ENCODE measurements at places on chromosomes 13 and 19.

DNA sequence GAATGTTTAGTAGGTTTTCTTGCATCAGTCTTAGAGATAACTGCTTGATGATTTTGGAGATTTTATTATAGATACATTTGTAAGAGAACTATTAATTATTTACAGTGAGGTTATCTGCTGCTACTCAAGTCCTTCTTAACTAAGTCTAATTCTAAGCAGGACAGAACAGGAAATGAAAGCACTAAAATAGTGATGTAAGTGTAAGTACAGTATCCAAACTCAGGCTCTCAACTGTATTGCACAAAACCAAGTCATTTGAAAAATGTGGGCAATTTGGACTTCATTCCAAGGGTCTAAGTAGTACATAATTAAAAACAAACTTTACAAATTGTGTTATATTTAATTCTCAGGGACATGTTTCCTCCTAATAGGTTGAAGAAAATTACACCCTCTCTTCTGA, 417.1 kb downstream of the ITGBL1 start:
- DNase-seq, result no peak

- no peak for DNase-seq
Observed at GRCh38 chr13:38160131-38160530, 189.5 kb upstream of the UFM1 start.

DNA sequence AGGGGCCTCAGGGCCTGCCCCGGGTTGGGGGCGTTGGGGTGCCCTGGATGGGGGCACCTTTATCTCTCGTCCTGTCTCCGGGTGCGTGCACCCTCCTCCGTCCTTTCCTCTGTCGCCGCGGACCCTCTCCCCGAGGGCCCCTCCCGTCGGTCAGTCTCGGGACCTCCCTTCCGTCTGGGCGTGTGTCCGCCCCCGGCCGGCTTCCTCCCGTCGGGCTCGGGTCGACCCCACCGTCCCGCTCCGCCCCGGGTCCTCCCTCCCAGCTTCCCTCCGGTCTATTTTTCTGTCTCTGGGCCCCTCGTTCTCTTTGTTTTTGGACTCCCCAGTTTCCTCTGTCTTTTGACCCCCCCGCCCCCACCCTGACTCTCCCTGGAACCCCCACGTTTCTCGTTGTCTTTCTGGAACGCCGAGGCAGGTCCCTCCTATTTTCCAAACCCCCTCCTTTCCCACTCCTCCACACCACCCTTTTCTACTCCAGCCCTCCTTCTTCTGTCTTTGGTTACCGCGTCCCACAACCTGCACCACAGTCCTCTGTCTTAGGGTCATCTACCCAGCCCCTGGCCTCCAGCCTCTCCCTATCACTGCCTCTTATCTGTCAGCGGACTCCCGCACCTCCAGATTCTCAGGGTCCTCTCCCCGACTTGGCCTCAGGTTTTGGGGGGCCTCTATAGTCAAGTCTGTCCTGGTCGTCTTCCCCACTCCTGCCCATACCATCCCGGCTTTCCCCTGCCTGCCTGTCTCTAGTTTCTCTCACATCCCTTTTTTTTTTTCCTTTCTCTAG, 757 bp downstream of the EGLN2 start:
- no peak for DNase-seq

GRCh38 chr19:40702337-40703012, 12.0 kb upstream of the NUMBL start:
- no peak for DNase-seq

DNA sequence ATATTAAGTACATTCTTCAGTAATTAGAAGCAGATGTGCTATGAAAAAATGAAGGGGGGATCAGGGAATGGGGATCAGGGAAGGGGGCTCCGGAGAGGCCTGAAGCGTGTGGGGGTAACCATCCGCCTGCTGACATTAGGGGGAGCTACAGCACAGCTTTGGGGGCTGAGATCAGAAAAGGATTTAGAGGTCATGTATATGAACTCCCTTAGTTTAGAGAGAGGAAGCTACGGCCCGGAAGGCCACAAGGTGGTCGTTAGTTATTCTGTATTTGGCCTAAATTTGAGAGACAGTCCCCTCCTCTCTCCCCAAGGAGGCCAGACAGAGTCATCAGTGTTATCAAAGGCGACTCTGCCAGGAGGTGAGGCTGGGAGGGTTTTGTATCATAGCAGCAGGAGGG, 99.0 kb downstream of the TM9SF2 start:
- DNase-seq, result no peak

DNA sequence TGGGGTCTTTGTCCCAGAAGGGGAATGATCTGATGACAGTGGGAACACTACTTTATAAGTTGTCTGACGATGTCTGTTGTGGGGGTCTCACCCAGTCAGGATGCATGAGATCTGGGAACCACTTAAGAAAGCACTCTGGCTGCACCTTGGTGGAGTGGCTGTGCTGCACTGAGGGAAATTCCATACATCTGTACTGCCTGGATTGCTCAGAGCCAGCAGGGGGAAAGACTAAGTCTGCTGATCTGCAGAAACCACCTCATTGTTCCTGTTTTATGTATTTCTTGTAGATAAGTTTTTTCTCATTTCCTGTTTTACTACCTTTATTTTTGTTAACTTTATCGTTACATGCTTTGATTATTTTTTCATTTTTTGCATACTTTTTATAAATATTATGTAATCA, 27.3 kb downstream of the ZNF430 start:
- DNase-seq, result no peak

GRCh38 chr19:40252395-40252794, 25.9 kb upstream of the CCNP start:
- no peak for DNase-seq

GRCh38 chr19:8120636-8121480, 28.5 kb downstream of the FBN3 start:
- no peak for DNase-seq

- no peak for DNase-seq
Observed at GRCh38 chr13:40758811-40759210, 12.2 kb downstream of the MRPS31 start.

GRCh38 chr19:56148096-56148495, 7.0 kb downstream of the ZNF444 start:
- no peak for DNase-seq

DNA sequence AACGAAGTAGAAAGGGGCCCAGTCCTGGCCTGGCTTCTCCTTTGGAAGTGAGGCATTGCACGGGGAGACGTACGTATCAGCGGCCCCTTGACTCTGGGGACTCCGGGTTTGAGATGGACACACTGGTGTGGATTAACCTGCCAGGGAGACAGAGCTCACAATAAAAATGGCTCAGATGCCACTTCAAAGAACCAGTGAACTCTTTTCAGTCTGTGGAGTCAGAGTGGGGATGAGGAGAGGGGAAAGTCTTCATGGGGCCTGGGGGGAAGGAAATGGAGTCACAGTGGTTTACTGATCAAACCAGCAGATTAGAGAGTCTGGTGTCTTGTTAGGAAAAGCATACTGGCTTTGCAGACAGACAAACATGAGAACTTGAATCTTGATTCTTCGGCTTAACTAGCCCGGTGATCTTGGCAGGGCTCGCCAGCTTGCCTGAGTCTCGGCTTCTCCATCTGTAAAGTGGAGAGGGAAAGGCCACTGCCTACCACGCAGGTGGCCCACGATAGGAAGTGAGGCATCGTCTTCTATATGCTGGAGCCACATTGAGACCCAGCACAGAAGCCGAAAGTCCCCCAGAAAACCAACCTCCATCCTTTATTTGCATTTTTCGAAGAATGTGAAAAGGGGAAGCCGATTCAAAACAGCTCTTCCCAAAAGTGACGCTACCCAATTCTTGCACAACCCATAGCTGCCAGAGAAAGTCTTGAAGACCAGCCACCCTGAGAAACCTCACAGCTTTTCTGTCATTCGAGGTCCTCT, at the start of gene FFAR1:
TSS of gene FFAR1 (plus strand) at position 732 of the 759 bp plus-strand sequence. CDS start 3,650 bp downstream, outside the sequence.
- DNase-seq, result peak; percentile 47
